ENCODE measurements at places on chromosomes 12 and 14. TPM values are rescaled to one million over a fixed set of nuclear protein-coding genes. Genes with fewer than 3 reads are reported as not detected.

DNA sequence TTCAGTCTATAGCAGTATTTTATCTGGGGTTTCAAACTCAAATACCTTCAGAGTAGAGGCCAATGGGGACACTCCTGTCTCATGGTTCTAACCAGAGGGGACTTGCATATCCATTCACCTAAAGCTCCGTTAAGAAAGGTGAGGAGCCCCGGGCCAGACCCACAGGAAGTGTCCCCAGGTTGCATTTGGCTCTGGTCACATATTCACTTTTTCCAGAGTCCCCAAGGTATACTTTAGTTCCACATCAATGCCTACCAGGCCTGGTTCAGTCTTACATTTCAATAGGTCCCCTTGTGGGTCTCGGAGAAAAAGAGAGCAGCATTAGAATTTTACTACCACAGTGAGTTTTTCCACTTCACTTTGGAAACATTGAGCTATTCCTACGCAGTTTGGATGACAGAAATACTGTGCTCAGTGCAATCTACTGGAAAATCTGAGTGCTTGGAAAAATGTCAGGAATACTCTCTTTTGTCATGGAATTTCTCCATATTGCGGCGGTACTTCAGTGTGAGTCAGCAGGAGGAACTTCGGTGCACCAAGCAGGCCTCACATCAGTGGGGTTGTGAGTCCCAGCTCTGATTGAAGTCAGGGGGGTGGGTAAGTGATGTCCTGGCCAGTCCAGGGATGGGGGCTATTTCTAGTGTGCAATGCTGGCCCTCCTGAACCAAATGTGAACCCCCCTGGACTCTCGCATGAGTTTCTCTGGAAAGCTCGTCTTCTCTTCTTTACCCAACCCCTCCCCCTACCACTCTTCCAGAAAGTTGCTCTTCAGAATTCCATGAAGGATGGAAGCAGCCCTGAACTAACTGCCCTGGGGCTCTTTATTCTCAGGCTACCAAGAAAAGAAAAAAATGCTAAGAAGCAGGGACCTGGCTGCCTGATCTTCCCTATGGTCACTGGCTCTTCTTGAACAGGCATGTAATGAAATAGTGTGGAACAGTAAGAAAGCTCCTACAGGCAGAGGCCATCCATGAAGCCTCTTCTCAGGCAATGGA, 184.7 kb downstream of the PRKCH start:
- peak; percentile 37 for DNase-seq

- no peak for DNase-seq
These were observed 237.2 kb upstream of the SYT10 start for GRCh38 chr12:33676866-33677265.

DNA sequence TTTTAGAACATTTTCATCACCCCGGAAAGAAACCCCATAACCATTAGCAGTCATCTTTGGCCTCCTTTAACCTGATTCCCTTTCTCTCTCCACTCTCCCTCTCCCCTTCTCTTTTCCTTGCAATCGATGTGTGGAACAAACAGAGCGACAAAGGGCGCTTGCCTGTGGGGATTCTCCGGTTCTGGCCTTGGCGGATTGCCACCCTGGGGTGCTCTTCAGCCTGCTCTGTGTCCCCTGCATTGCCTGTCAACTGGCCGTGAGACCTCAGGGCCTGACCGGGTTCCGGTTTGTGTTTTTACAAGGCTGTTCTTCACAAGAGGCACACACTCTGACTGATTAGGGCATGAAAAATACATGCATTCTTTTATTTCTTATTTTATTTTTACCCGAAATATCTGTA, 27.8 kb downstream of the LRTM2 start:
- DNase-seq: no peak

DNA sequence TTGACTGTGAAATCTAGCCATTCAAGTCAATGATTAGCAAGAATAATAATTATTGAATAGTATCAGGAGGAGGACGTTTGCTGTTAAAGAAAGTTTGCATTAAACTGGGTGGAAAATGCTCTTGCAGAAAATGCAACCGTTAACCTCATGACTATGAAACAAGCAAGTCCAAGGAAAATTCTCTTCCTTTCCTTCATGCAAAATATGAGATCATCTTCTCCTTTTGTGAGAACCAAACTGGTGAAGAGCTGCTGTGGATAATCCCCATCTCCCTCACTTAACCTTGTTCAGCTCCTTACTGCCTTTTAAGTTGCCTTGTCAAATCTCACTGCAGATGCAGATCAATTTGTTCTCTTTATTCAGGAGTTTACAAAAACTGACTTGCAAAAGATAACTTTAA, 142.5 kb downstream of the BCAT1 start:
- DNase-seq: no peak

GRCh38 chr14:77991128-77991772, 178.9 kb upstream of the NRXN3 start:
- DNase-seq: peak; percentile 14

DNA sequence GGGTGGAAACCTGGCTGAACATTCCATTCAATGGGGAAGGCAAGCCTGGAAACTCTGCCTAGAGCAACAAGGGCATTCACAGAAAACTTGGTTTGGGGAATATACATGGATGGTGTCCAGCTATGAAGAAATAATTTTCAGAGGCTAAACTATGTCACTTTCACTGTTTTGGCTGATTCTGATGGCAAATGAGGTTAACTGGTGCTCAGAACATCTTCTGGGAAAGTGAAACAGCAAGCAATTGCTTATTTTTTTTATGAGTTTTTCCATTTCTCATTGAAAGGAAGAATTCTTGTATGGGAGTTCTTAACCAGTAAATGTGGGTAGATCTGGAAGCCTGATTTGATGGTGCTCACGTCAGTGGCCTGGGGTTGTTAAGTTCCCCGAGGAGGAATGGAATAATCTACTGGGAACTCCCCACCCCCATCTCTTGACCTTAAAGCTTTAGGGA, 132.8 kb upstream of the BTG1 start:
- no peak for DNase-seq

DNA sequence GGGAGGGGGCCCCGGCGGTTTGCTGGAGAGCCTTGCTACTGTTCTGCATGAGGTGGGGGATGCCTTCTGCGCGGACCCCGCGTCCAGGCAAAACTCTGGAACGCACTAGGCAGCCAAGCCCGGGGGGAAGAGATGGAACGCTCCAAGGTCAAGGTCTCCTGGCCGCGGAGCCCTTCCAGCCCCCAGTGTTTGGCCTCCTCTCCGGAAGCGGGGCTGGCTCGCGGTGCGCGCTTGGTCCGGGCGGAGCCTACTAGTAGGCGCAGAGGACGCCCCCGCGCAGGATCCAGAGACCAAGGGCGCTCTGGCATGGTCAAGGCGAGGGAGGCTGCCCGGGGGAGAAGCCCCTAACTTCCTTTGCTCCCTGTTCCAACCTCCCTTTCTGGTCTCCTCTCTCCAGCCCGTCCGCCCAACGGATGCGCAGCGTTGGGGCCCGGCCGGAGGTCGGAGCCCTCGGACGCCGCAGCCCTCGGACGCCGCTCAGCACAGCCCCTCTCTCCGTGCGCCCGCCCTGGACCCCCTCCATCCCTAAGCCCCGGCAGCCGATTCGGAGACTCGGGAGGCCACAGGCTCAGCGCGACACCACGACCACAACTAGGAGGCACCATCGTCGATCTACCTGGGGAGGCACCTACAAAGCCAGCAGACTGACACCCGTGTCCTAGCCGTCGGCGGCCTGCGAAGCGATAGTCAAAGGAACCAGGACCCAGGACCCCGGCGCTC, 669 bp upstream of the KCNK13 start:
- peak; percentile 26 for DNase-seq

DNA sequence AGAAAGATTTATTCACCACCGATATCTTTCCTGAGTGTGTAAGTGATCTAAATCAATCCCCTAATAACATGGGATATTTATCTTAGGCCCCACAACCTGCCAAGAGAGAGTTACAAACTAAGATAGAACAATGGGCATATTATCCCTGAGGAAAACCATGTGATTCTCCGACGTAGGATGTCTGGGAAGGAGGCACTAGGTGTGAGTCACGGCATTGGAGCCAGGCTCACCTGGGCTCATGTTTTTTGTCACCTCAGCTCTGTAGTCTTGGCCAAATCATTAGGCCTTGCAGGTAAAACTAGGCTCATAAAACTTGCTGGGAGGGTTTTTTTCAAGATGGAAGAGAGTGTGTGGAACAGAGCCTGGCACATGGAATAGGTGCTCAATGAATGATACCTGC, 129.7 kb upstream of the PLEKHG7 start:
- no peak for DNase-seq

DNA sequence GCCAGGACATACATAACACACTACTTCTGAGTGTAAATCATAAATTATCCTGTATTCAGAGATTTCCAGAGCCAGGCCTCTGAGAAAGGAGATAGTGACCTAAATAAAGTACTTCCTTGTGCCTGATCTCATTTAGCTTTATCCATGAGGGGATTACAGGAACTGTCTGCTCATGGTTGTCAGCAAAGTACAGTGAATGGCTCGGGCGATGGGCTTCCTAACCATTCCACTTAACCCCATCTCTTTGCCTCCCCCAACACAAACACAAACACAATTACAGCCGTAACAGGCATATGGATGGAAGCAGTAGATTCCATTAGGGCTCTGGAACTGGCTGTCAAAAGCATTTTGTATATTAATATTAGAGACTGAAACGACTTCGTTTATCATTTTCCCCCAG, 206.7 kb upstream of the CPNE8 start:
- DNase-seq: no peak

- no peak for DNase-seq
These were observed 47.7 kb downstream of the BCL11B start for GRCh38 chr14:99224116-99224910.

DNA sequence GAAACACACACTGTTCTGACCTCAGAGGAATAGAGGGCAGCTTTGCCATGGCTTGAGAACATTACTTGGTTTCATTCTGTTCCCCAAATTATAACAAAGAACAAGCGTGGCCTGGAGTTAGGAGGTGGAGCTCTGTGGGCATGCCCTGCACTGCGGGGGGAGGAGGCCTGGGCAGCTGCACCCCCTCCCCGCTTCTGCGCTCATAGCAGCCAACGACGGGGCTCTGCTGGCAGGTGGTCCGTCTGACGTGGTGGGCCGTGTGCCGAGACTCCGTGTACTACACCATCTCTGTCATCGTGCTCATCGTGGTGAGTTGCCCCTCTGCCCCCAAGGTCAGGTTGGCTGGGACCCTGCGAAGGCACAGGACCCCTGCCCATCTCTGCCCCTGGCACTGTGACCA, 70.4 kb upstream of the RIN3 start:
- DNase-seq: no peak

DNA sequence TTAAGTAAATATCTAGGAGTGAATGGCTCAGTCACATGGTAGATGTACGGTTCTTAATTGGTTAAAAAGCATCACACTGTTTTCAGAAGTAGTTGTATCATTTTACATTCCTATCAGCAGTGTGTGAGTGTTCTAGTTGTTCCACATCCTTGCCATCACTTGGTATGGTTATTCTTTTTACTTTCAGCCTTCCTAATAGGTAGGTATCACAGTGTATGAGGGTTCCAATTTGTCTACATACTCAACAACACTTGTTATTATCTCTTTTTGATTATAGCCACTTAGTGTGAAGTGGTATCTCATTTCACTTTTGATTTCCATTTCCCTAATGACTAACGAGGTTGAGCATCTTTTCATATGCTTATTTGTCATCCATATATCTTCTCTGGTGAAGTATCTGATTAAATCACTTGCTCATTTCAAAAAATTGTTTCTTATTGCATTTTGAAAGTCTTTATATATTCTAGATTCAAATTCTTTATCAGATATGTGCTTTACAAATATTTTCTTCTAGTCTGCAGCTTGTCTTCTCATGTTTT, 3.5 kb upstream of the SPRYD3 start:
- no peak for DNase-seq

DNA sequence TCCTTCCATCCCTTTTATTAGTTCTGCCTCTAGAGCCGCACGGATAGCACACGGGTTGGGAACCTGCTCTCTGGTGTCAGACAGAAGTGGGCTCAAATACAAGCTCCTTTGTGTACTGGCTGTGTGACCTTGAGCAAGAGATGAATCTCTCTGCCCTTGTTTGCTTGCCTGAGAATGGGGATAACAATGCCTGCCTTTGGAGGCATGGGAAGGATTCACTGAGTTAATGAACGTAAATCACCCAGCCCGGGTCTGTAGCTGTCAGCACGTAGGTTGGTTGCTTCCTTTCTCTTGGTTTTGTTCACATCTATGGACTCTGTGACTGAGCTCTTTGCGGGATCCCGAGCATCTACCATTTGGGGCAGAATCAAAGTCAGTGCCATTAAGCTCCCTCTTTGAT, 79.3 kb upstream of the NRXN3 start:
- DNase-seq: no peak

DNA sequence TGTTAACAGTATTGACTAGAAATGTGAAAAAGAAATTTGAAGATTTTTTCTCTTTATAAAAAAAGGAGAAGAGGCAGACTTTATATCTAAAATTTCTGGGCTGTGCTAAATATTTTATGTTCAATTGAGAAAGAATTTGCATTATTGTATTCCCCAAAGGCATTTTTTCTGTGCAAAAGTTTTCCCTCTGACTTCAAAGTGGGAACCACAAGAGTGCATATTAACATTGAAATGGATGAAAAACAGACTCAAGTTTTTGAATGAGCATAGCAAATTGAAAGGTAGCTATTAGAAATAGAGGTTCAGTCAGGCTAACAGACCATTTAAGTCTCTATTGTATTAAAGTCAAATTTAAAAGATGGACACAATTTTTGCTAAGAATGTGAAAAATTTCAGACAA, 95.2 kb downstream of the RASSF9 start:
- no peak for DNase-seq

DNA sequence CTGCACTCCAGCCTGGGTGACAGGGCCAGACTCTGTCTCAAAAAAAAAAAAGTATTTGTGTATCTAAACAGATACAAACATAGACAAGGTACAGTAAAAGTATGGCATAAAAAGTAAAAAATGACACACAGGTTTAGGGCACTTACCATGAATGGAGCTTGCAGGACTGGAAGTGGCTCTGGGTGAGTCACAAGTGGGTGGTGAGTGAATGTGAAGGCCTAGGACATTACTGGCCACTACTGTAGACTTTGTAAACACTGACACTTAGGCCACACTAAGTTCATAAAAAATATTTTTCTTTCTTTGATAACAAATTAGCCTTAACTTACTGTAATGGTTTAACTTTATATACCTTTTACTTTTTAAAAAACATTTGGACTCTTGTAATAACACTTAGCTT, 38.0 kb upstream of the EIF5 start:
- no peak for DNase-seq

GRCh38 chr12:77995436-77996167, 164.9 kb downstream of the NAV3 start:
- DNase-seq: no peak

DNA sequence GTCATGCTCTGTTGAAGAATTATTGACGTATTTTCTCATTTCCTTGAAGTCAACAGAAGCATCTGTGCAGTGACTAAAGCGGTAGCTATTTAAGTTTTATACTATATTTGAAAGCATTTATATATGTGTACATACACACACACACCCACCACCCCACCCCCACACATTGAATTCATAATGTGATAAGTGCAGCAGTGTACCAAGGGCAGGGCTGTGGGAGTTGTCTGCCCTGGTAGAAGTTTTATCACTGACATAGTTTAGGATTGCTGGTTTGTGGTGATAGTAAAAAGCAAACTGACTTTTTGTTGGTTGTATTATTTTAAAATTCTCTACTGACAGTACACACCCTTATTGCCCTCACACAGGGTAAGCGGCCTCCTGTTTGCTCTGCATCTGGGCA, 39.1 kb downstream of the GAS2L3 start:
- no peak for DNase-seq

- DNase-seq: no peak
These were observed 2.3 kb downstream of the KRT85 start for GRCh38 chr12:52364901-52365489.

POTEG gene
- total RNA-seq: not detected

KLRF2 gene
- not detected for total RNA-seq

A2M gene
- not detected for total RNA-seq

CLEC2A gene
- total RNA-seq: not detected

EIF2S1 gene
- 212 TPM for total RNA-seq

RERGL gene
- total RNA-seq: not detected

SLCO1C1 gene
- total RNA-seq: not detected
